ENCODE measurements at places on chromosomes 5 and 9.

DNA sequence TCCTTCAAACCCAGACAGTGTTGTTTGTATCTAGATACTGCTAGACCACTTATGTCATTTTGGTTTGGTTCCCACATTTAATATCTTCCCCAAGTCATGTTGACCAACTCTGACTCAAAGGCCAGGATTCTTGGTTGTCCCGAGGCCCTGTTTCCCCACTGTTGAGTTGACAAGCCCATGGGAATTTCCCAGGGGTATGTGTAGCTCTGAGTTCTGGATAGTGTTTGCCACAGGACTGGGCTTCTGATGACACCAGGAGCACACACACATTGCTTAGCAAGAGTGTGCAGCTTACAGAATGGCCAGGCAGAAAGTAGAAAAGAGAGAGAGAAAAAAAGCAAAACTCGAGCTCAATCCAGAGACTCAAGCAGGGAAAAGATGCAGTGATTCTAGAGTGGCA is 214.4 kb downstream of the NXNL2 start:
- no peak for DNase-seq

DNA sequence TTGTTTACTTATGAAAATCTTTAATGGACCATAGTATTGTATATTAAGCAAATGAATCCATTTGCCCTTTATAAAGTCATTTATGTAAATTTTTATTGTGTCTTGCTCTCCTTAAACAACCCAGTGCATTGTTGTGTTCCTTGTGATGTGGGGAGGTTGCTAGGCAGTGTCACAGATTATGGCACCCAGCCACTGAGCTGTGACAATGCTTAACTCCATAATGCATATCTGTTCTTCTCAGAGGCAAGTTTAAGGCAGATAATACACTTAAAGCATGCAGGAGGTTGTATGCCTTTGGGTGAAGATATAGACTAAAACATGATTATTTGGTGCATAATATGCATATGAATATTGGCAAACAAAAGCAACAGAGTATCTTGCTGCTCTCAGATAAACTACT is 269.6 kb upstream of the RIOK2 start:
- DNase-seq, result no peak

- no peak for DNase-seq
Measured at GRCh38 chr9:35568196-35568595, 36.9 kb upstream of the TESK1 start.

- no peak for DNase-seq
Measured at GRCh38 chr5:73295921-73296320, 122.9 kb downstream of the TMEM174 start.

GRCh38 chr9:123645762-123646161 is 284.2 kb downstream of the DENND1A start:
- DNase-seq, result no peak

DNA sequence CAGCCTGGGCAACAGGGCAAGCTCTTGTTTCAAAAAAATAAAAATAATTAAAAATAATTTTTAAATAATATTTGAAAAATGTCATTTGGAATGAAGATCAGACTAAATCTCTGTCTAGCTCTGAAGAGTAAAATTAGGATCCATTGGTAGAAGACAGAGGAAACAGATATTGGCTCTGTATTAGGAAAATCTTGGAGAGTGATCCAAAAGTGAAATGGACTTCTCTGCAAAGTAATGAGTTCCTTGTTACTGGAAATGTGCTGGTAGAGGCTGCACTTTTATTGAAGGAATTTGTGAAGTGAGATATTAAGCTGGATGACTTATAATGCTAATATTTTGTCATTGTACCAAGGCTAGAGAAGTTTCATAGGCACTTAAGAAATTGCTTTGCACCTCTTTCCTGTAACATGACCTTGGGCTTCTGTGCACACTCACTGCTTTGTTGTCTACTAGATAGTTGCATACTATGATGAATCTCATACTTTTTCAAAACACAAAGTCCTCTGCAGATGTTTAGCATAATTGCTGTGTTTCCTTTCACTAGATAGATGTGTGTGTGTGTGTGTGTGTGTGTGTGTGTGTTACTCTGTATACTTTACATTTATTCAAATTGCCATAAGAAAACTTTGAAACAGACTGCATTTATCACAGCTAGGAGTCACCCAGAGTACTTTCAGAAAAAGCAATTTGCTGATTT is 13.1 kb downstream of the THBS4 start:
- no peak for DNase-seq

DNA sequence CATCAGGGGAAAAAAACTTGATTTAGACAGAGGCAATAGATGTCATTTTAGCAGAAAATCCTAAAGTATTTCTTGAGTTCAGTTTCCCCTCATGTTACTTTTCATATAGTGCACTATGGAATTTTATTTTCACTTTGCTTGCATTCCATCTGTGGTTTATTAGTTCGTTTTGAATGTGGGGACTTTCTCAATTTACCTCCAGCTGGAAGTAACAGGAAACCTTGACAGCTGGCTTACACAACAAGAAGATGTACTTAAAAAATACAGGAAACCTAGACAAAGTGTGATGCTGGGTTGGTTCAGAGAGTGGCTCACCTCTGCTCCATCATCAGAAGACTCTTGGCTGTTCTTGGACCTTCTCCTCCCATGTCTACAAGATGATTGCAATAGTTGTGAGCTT is 567.0 kb downstream of the CETN3 start:
- DNase-seq, result no peak

GRCh38 chr5:1432296-1432695 is 12.9 kb downstream of the SLC6A3 start:
- DNase-seq, result peak; percentile 3

GRCh38 chr9:116280529-116280928 is 126.9 kb downstream of the PAPPA start:
- DNase-seq, result no peak

- no peak for DNase-seq
Measured at GRCh38 chr9:15543047-15543813, 9.6 kb upstream of the CCDC171 start.

GRCh38 chr9:22373636-22374035 is 73.0 kb upstream of the DMRTA1 start:
- no peak for DNase-seq

GRCh38 chr9:76681556-76681955 is 82.7 kb upstream of the PCA3 start:
- DNase-seq, result no peak

- peak; percentile 10 for DNase-seq
Measured at GRCh38 chr5:103224118-103224893, 34.3 kb upstream of the MACIR start.

DNA sequence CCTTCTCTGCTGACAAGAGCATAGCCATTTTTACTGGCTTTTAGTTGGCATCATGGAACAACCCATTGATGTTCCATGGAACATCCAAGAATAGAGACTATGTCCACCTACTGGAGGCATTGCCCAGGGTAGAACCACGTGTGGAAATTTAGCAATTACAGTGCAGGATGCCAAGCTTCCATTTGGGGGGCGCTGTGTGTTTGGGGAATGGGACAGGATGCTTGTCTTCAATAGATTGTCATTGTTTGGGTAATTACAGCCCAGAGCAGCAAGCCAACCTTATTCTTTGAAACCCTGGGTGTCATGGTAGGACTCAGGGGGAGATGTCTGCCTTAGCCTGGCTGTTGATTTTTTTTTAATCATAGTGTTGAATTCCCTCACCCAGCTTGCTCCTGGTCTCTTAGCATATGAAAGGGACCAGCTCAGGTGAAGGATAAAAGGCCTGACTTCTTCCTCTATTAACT is 171.1 kb downstream of the DOCK2 start:
- no peak for DNase-seq

- no peak for DNase-seq
Measured at GRCh38 chr5:171689853-171690417, 95.7 kb upstream of the SMIM23 start.

DNA sequence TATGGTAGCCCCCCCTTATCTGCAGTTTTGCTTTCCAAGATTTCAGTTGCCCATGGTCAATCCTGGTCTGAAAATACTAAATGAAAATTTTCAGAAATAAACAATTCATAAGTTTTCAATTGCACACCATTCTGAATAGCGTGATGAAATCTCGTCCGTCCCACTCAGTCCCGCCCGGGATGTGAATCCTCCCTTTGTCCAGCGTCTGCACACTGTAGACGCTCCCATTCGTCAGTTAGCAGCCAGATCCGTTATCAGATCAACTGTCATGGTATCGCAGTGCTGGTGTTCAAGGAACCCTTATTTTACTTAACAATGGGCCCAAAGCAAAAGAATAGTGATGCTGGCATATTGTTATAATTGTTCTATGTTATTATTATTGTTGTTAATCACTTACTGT is 98.6 kb downstream of the TMEM215 start:
- no peak for DNase-seq

DNA sequence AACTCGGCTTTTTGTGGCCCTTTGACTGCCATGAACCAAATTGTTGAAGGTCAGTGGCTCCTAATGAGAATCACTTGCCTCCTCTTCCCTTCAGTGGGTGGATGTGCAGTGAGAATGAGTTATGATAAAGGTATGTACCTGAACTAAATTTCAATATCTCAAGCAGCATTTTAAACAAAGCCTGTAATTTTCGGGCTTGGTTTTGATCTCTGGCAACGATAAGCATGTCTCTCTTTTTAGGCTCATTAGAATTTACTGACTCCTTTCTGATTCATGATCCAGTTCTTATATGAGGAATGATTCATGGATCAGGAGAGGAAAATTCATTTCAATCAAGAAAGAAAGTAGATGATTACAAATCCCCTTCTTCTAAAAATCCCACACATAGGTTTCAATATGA is 305.5 kb downstream of the ARRDC3 start:
- DNase-seq, result no peak

- DNase-seq, result no peak
Measured at GRCh38 chr9:83472764-83473163, 65.4 kb downstream of the FRMD3 start.

DNA sequence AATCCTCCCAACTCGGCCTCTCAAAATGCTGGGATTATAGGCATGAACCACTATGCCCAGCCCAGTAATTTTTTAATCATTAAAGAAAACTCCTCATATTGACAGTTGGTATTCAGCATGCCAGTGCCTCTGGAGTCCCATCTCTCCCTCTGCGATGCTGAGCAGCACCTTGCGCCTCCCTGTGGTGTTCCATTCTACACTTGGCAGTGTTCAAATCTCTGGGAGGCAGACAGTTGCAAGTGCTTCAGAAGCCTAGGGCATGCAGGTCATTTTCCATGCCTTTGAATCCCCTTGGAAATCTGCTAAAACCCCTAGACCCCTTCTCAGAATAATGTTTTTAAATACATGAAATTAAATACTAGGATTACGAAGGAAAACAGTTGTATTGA is 41.3 kb downstream of the GARNL3 start:
- no peak for DNase-seq

DNA sequence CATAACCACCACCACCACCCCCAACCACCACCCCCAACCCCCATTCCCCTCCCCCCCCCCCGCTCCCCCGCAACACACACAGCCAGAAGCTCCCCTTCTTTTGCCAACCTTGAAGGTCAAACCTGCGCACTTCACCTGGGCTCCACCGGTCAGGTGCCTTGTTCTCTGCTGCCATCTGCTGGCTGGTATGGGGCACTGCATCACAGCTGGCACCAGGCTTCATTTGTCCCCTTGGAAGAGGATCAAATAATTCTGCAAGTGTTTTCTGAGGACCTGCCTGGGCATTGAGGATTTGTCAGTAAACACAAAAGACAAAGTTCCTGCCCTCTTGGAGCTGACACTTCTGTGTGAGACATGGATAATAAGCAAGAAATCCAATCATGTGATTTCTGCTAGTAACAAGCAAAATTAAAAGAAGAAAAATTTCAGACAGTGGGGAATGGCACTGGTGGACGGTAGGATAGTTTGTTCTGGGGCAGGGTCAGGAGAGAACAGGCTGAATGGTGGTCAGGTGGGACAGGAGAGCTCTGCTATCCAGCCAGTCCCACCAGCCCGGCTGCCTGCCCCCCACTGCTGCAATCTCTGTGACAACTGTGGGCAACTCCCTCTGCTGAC is 55.6 kb upstream of the LMX1B start:
- DNase-seq, result peak; percentile 72

DNA sequence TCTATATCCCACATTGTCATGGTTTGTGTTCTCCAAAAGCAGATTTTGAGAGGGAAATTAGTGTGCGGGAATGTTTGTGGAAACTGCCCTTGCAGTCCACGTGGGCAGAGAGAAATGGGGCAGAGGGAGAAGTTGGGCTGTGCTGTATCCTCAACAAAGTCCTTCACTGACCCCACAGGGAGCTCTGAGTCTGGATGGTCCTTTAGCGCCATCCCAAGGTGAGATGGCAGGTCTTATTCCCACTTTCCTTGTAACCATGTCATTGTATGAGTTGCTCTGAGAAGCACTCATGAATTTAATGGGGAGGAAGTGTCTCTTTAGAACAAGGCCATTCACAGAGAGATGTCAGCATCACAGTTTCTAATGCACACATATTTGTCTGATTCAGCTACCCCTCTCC is 127.1 kb downstream of the ANKRD18B start:
- DNase-seq, result no peak

GRCh38 chr5:1255081-1255561 is 29.9 kb downstream of the SLC6A18 start:
- no peak for DNase-seq
